ENCODE measurements at places on chromosomes 12 and 14.

- no peak for DNase-seq
These were observed 57.5 kb upstream of the PIWIL1 start for GRCh38 chr12:130280231-130280630.

DNA sequence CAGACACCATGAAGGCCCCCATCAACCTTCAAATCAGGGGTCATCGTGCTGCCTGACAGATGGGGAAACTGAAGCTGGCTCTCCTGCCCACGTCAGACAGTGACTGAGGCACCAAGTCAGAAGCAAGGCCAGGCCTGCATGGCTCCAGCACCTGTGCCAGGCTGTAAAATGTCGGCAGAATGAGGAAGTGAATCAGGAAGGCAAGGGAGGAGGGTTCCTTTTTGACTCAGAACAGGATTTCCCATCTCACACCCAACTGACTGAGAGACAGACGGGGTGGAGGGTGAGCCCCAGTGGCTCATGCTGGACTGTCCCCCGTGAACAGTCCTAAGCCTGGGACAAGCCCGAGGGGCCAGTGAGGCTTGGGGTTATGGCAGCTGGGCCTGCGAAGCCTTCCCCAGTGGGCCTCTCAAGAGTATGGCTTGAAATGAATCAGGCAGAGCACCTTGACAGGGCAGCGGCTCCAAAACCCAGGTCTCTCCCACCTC is 20.9 kb downstream of the SYNE3 start:
- no peak for DNase-seq

GRCh38 chr12:19643635-19644034 is 204.3 kb downstream of the AEBP2 start:
- no peak for DNase-seq

DNA sequence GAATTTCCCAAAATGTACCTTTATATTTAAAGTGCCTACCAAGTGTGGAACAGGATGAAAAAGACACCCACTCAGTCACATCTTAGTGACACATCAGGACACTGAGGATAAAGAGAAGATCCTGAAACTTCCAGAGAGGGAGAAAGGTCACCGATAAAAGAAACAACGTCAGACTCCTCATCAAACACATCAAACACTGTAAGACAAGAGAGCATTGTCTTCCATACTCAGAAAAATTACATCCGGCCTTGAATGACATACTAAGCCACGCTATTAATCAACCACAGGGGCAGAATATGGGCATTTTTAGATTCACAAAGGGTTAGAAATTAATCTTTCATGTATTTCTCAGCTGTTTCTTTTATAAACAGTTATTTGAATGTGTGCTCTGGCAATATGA is 490.3 kb downstream of the APAF1 start:
- no peak for DNase-seq

DNA sequence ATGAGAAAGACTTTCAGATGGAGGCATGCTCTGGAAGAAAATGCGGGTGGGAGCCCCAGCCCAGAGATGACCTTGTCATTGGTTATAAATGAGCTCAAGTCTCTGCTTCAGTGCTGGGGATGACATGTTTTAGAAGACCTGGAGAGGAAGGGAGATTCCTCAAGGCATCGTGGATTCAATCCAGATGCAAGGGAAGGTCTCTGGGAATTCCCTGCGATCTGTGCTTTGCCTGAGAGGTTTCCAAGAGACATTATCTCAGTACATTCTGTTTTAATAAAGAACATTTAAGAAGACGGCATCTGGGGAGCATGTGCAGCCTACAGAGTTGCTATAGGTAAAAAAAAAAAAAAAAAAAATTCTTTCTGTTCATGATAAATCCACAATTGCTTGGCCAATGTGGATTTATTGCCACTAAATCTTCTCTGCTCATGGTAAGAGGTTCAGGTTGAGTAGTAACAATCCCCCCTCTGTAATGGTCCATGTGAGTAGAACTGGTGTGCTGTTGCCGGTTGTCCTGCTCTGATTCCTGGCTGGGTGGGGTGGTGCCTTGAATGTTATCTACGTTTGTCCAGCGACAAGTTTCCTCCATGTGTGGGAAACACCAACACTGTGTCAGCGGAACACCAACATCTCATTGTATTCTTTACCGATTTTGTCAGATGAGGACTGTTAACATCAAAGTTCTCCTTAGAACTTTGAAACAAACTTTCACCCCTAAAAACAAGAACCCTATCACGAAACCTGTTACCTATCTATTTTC is 230.0 kb downstream of the MSRB3 start:
- DNase-seq, result no peak

- no peak for DNase-seq
These were observed 29.6 kb upstream of the TBPL2 start for GRCh38 chr14:55470025-55470424.

GRCh38 chr12:51851413-51852124 is 3.1 kb upstream of the FIGNL2 start:
- no peak for DNase-seq

- no peak for DNase-seq
These were observed 212.8 kb upstream of the NOVA1 start for GRCh38 chr14:26810631-26811030.

- no peak for DNase-seq
These were observed 88.4 kb downstream of the MYF5 start for GRCh38 chr12:80805106-80805505.

- no peak for DNase-seq
These were observed 908.1 kb downstream of the GALC start for GRCh38 chr14:87084908-87085307.

GRCh38 chr14:75987201-75987970 is 1.8 kb downstream of the IFT43 start:
- no peak for DNase-seq

GRCh38 chr14:32330351-32331111 is 1.4 kb downstream of the AKAP6 start:
- no peak for DNase-seq

DNA sequence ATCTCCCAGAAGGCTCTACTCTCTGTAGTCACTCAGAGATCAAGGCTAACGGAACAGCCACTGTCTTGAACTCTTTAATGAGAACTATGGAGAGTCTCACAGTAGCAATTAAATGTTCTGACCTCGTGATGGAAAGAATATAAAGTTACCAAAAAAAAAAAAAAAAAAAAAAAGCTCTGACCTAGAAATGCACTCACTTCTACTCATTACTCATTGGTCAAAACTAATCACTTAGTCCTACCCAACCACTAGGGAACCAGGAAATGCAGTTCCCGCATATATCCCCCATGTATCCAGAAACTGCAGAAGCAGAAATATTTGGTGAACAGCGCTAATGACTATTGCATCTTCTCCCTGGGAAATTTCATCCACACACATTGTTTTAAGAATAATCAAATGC is 29.5 kb upstream of the C12orf76 start:
- DNase-seq, result no peak

DNA sequence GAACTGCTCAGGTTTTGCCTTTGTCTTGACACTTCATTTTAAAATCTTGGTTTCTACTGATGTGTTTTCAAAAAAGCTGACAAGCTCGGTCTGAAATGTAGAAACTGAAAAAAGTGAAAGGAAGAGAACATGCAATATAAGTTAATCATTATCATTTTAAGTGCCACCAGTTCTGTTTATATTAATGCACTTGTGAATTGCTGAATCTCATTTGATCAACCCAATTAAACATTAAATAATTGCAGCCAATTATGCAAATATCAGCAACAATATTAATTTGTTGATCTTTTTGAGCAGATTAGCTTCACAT is 133.8 kb downstream of the BCAT1 start:
- DNase-seq, result no peak

- DNase-seq, result no peak
These were observed 6.3 kb upstream of the RIN3 start for GRCh38 chr14:92507174-92507768.

DNA sequence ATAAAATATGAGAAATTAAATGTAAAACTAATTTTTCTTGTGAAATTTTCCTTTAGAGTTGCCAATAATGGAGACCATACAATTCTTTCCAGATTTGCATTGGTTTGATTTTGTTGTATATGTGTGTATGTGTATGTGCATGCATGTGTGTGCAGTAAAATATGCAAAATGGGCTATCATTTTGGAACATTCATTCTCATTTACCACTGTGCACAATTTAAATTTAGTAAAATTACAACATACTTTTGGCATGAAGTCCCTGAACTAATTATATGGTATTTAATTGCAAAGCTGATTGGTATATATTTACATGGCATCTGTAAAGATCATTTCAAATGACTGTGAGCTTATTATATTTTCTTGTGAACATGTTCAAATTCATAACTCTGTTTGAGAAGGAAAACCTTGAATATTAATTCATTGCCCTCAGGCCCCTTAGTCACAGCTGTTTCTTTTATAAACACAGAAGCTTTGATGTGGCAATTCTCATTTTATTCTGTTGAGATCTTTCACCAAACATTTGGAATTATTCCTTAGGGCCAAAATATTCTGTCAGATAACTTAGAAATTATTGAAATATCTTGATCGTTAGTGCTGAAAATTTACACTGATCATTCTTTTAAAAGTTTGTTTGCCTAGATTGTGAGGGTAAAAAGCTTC is 17.6 kb downstream of the KERA start:
- DNase-seq, result no peak

- no peak for DNase-seq
These were observed 1.1 kb upstream of the RBMS2 start for GRCh38 chr12:56520506-56520905.

DNA sequence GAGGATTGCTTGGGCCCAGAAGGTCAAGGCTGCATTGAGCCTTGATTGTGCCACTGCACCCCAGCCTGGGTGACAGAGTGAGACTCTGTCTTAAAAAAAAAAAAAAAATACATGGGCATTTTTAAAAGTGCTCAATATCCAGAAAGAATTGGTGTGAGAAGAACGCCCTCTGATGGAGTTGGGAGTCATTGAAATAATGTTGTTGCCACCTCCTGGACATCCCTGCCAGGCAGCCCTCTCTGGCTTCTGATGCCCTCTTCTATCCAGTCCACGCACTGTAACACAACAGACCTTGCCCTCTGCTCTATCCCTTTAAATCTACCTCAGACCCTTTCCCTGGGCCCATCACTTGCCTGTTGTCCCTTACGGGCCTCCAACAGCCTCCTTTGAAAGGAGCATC is 4.9 kb downstream of the PTGDR start:
- no peak for DNase-seq

GRCh38 chr12:106015646-106016045 is 123.1 kb downstream of the NUAK1 start:
- no peak for DNase-seq

- no peak for DNase-seq
These were observed 291.4 kb downstream of the PCNX1 start for GRCh38 chr14:71198687-71199086.

GRCh38 chr12:114400925-114401324 is 5.0 kb downstream of the TBX5 start:
- DNase-seq, result no peak

DNA sequence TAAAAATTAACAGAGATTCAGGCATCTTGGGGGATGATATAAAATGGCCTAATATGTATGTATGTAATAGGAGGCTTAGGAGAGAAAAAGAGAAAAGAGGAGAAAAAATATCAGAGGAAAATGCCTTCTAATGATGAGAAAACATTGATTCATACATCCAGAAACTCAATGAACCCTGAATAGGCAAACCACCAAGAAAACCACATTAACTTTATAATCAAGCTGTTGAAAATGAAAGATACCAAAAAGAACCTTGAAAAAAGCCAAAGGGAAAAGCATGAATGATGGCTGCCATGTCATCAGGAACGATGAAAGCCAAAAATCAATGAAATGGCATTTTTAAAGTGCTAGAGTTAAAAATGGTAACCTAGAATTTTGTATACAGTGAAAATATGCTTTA is 180.2 kb downstream of the EPS8 start:
- no peak for DNase-seq

GRCh38 chr14:52850451-52850909 is 59.1 kb upstream of the GNPNAT1 start:
- DNase-seq, result no peak

Measured in stimulated activated CD8-positive, alpha-beta memory T cell treated with anti-CD3 and anti-CD28 coated beads, Interleukin-4, amount 100 ng/mL, for 4 hours (primary cell).